ENCODE measurements at places on chromosomes 11 and 22. TPM values are rescaled to one million over a fixed set of nuclear protein-coding genes. Genes with fewer than 3 reads are reported as not detected.

The LMNTD2 gene
- 5.0 TPM for total RNA-seq

The IRAG1 gene
- not detected for total RNA-seq

The OR5B21 gene
- 0.55 TPM for total RNA-seq

The ZNF280A gene
- not detected for total RNA-seq

The TMEM80 gene
- 17.8 TPM for total RNA-seq

The C11orf21 gene
- total RNA-seq, result 237 TPM

The OR5AL1 gene
- not detected for total RNA-seq

The FXYD6 gene
- not detected for total RNA-seq

The GPHA2 gene
- total RNA-seq, result not detected

The WBP2NL gene
- 1.7 TPM for total RNA-seq

The RAB39A gene
- 0.14 TPM for total RNA-seq

The CENATAC gene
- total RNA-seq, result 143 TPM

The CD3G gene
- 8.2 TPM for total RNA-seq

The KRTAP5-11 gene
- not detected for total RNA-seq

The ZNF214 gene
- total RNA-seq, result not detected

The OLFML1 gene
- not detected for total RNA-seq

The TTC36 gene
- total RNA-seq, result 0.43 TPM

The RBFOX2 gene
- 4.7 TPM for total RNA-seq

The DEPDC5 gene
- 62.6 TPM for total RNA-seq

The LRRC74B gene
- not detected for total RNA-seq

The RIMBP3B gene
- 0.70 TPM for total RNA-seq

The LGR4 gene
- total RNA-seq, result 0.70 TPM

The TRPM5 gene
- total RNA-seq, result not detected

The OR5M11 gene
- total RNA-seq, result not detected

The CRYBA4 gene
- not detected for total RNA-seq

The SCGB2A2 gene
- not detected for total RNA-seq

The MEI1 gene
- total RNA-seq, result 50.3 TPM

The GDPD4 gene
- total RNA-seq, result not detected

The APOA4 gene
- total RNA-seq, result not detected

The NXPE1 gene
- total RNA-seq, result not detected

The C11orf42 gene
- not detected for total RNA-seq

The ALX4 gene
- total RNA-seq, result not detected

The POGLUT3 gene
- 10.8 TPM for total RNA-seq

The HPX gene
- total RNA-seq, result 0.98 TPM

The SMC1B gene
- total RNA-seq, result 0.07 TPM

The ANO5 gene
- 0.08 TPM for total RNA-seq

The A4GALT gene
- 0.26 TPM for total RNA-seq

The DTX4 gene
- total RNA-seq, result 0.21 TPM

The OR4D5 gene
- total RNA-seq, result not detected

The SYCE3 gene
- total RNA-seq, result not detected
